Activated naive CD8-positive, alpha-beta T cell treated with anti-CD3 and anti-CD28 coated beads, Interleukin-2, amount 50 U/mL, for 16 hours (primary cell): ENCODE measurements at places on chromosomes 4 and X.

- DNase-seq: no peak
These were observed 202.3 kb downstream of the NDST4 start for GRCh38 chr4:114911111-114911510.

- no peak for DNase-seq
These were observed 553 bp upstream of the MED28 start for GRCh38 chr4:17613761-17614415.

- no peak for DNase-seq
These were observed 90.4 kb upstream of the RAB40AL start for GRCh38 chrX:102846544-102847236.

DNA sequence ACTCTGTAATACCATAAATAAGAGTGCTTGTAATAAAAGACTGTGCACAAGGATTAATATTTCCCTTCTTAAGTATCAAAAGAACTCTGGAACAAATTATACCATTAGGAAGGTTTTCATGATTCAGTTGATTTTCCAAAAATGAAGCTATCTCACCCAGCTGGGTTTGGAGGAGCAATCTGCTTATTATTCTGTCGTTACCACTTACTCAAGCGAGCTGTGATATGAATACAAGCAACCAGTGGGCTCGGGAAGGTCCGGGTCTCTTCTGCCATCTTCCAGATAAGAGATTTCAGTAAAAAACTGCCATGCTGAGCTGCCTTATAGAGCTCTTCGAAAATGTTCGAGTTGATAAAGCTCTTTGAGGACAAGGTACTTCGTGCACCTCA lies 15.3 kb downstream of the SMIM20 start:
- DNase-seq: no peak

GRCh38 chr4:41625531-41625930 lies 87.6 kb downstream of the LIMCH1 start:
- no peak for DNase-seq

DNA sequence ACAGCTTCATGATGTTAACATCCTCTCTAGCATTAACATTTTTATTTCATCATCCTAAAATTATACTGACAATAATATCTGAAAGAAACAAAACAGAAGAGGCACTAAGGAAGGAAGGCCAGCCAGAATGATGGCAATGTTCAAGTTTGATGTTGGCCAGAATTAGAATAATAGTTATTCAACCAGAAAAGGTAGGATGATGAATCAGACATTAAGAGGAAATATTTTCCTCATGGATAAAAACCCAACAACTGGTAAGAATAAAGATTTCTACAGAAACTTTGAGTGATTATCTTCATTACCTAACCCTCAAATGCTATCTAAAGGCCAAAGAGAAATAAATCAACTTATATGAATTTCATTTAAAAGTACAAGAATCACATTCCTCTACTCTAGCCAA lies 105.2 kb downstream of the PDE5A start:
- DNase-seq: no peak

- DNase-seq: no peak
These were observed 128.7 kb downstream of the MID1IP1 start for GRCh38 chrX:38929966-38930421.

DNA sequence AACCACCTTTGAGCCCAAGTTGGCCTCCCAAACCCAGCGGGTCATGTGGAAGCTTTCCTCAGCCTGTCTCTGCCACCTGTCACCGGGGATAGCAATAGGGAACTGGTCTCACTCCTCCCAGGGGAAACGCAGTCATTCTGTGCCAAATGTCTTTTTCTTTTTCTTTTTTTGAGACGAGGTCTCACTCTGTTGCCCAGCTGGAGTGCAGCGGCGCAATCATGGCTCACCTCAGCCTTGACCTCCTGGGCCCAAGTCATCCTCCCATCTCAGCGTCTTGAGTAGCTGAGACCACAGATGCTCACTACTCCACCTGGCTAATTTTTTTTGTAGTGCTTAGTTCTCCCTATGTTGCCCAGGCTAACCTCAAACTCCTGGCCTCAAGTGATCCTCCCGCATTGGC lies 40.3 kb downstream of the MED28 start:
- DNase-seq: no peak

DNA sequence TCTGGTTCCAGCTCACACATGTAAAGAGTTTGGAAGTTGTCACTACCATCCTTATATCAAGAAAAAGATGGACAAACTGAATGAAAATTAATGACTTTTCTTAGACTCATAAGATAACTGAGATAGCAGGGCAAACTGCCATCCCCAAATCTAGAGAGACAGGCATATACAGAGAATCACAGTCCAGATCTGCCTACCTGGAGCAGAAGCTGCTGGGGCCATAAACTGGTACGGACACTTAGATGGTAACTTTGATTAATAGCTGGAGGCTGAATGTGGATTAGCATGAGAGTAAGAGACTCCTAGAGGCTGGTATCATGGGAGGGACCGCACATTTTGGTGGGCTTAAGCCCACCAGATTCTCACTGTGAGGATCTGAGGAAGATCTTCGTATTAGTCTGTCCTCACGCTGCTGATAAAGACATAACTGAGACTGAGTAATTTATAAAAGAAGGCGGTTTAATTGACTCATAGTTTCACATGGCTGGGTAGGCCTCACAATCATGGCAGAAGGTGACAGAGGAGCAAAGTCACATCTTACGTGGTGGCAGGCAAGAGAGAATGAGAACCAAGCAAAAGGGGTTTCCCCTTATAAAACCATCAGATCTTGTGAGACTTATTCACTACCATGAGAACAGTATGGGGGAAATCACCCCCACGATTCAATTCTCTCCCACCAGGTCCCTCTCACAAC lies 10.8 kb upstream of the POLA1 start:
- no peak for DNase-seq

GRCh38 chrX:96376266-96376665 lies 308.4 kb upstream of the DIAPH2 start:
- DNase-seq: no peak

DNA sequence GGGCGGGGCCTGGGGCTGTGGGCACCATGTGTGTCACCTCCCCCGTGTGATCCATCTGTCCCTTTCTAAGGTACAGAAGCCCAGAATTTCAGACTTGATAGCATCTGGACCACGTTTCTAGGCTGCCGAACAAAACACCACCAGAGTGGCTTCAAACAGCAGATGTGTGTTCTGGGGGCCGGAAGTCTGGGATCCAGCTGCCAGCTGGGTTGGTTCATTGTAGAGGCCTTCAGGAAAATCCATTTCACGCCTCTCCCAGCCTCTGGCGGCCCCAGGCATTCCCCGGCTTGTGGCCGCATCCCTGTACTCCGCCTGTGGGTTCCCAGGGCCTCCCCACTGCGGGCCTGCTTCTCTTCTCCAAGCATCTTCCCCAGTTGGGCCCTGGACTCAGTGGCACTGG lies 39.6 kb upstream of the GPR78 start:
- no peak for DNase-seq

DNA sequence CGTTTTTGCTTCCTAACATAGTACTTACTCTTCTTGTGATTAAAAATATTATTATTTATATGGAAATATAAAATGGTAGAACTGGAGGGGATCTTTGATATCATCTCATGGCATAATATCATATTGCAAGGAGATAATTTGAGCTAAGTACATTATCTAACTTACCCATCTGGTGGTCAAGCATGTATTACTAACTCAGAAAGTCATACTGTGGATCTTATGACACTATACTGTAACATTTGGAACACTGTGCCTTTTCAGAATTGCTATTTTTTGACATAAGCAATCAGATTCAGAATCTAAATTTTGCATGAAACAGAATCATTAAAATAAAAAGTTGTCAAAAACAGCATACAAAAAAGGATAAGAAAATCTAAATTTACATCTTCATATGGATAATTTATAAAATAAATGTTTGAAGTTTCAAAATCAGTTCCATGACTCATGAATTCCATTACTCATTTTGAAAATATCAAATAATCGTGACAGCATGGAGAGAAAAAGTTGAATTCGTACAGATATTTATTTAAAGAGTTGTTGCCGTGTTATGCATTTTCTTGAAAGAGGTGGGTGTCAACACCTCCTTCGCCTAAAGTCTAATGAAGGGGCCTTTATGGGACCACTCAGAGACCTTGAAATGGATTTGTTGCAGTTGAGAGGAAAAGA lies 928.1 kb downstream of the PDHA2 start:
- no peak for DNase-seq
